ENCODE measurements at places on chromosomes 2 and 18. TPM values are rescaled to one million over a fixed set of nuclear protein-coding genes. Genes with fewer than 3 reads are reported as not detected.

Gene CHRNA1
- total RNA-seq, result 1.1 TPM

Gene LGALSL
- 12.8 TPM for total RNA-seq

Gene TRIM43B
- not detected for total RNA-seq

Gene AQP12A
- not detected for total RNA-seq

Gene C2orf72
- total RNA-seq, result 5.4 TPM

Gene CABYR
- 0.99 TPM for total RNA-seq

Gene CD8B2
- not detected for total RNA-seq

Gene SNED1
- total RNA-seq, result 0.09 TPM

Gene PLGLB1
- total RNA-seq, result 0.92 TPM

Gene NEUROD1
- not detected for total RNA-seq

Gene CYP27A1
- 63.1 TPM for total RNA-seq

Gene INHA
- 11.4 TPM for total RNA-seq

Gene BCL11A
- 15.7 TPM for total RNA-seq

Gene RAPH1
- total RNA-seq, result 36.5 TPM

Gene PRKD3
- 11.1 TPM for total RNA-seq

Gene ARHGEF4
- 82.2 TPM for total RNA-seq

Gene CHMP1B
- 42.8 TPM for total RNA-seq

Gene DNAJC10
- 76.4 TPM for total RNA-seq

Gene HNMT
- total RNA-seq, result 3.4 TPM

Gene ICOS
- total RNA-seq, result not detected

Gene OR6B2
- not detected for total RNA-seq

Gene MYO1B
- total RNA-seq, result 38.8 TPM

Gene SLC35F5
- total RNA-seq, result 48.4 TPM

Gene KIF3C
- total RNA-seq, result 6.3 TPM

Gene ADRA2B
- total RNA-seq, result 61.8 TPM

Gene FSHR
- 0.95 TPM for total RNA-seq

Gene SLC16A14
- total RNA-seq, result 1.7 TPM

Gene LIMS3
- 1.2 TPM for total RNA-seq

Gene C2orf15
- 2.3 TPM for total RNA-seq

Gene DSG1
- total RNA-seq, result not detected

Gene RESP18
- not detected for total RNA-seq

Gene POTEC
- not detected for total RNA-seq

Gene CMPK2
- 2.3 TPM for total RNA-seq

Gene RAX
- 0.06 TPM for total RNA-seq

Gene ST8SIA5
- 0.67 TPM for total RNA-seq

Gene PTPN2
- total RNA-seq, result 24.7 TPM

Gene NFATC1
- total RNA-seq, result 10.8 TPM

Gene GPR75
- total RNA-seq, result 1.2 TPM

Gene GPAT2
- 1.5 TPM for total RNA-seq

Gene CDCA7
- 24.2 TPM for total RNA-seq

Gene ST6GAL2
- 1.2 TPM for total RNA-seq

Gene HOXD9
- total RNA-seq, result not detected

Gene AFF3
- 12.8 TPM for total RNA-seq

Gene BOLL
- total RNA-seq, result 0.28 TPM

Gene RGPD3
- 0.45 TPM for total RNA-seq

Gene TMEFF2
- total RNA-seq, result 0.15 TPM

Gene UBE2F
- total RNA-seq, result 62.4 TPM

Gene RIT2
- total RNA-seq, result not detected

Gene PHOSPHO2
- total RNA-seq, result 3.8 TPM

Gene DSC1
- total RNA-seq, result not detected

Gene C2orf66
- total RNA-seq, result not detected
